Type B pancreatic cell (in vitro differentiated cells): ENCODE measurements at places on chromosomes 3 and 15.
A peak's percentile ranks its signal among the peaks of the same experiment; 100 is the strongest.

DNA sequence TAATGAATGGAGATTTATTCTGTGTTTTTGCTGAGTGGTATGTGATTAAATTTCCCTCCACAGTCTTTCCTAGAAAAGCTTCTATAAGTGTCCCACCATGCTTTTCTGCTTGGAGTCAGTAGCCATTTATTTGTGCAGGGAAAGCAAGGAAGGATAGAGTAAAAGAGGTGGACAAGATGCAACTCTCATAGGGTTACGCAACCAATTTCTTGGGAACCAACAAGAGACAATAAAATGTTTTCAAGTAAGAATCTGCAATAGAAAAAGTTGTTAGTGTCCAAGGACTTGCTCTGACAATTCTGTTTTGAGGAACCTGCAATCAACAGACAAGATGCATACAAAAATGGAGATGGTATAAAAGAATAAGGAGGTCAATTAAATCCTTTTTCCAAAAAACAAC lies 153.8 kb upstream of the MITF start:
- no peak for DNase-seq

GRCh38 chr3:172646439-172647015 lies 64.3 kb downstream of the NCEH1 start:
- no peak for DNase-seq

GRCh38 chr3:50633230-50633790 lies 16.4 kb downstream of the MAPKAPK3 start:
- DNase-seq, result no peak

DNA sequence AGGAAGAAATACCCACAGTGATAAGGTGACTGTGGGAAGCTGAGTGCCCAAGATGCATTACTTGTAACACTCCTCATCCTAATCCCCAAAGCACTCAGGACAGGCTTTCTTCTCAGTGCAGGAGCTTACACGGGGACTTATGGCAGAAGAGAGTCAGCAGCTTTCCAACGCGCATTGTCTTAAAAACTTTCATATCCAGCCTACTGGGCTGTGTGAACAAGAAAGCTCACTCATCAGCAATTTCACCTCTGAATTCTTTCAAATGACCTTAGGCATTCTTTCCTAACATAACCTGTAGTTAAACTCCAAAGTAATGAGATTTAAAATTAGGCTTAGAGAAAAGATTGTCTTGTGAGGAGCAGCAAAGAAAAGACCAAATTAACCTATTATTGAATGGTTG lies 132.3 kb downstream of the KCNAB1 start:
- DNase-seq, result no peak

GRCh38 chr3:79085171-79085570 lies 682.6 kb downstream of the ROBO1 start:
- DNase-seq, result no peak

- no peak for DNase-seq
Observed at GRCh38 chr15:51706291-51706690, 25.0 kb downstream of the SCG3 start.

- no peak for DNase-seq
Observed at GRCh38 chr15:75178171-75178937, 23.3 kb upstream of the C15orf39 start.

- DNase-seq, result no peak
Observed at GRCh38 chr3:44099566-44100297, 142.0 kb upstream of the TOPAZ1 start.

DNA sequence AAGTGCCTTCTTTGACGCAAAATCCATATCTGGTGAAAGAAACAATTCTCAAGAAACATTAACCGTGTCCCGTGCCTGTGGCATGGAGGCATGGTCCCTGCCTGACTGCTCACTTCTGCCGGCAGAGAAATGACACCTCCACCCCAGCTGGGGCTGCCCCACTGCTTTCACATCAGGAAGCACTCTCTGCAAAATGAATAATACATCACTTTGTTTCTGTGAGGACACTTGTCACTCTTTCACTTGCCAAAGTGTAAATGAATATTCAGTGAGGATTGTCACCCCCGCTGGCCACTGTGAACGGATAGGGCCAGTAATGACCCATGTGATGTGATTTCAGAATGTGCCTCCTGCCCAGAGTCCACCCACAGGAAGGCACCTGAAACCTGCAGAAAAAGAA lies 31.1 kb upstream of the SLC24A5 start:
- no peak for DNase-seq

DNA sequence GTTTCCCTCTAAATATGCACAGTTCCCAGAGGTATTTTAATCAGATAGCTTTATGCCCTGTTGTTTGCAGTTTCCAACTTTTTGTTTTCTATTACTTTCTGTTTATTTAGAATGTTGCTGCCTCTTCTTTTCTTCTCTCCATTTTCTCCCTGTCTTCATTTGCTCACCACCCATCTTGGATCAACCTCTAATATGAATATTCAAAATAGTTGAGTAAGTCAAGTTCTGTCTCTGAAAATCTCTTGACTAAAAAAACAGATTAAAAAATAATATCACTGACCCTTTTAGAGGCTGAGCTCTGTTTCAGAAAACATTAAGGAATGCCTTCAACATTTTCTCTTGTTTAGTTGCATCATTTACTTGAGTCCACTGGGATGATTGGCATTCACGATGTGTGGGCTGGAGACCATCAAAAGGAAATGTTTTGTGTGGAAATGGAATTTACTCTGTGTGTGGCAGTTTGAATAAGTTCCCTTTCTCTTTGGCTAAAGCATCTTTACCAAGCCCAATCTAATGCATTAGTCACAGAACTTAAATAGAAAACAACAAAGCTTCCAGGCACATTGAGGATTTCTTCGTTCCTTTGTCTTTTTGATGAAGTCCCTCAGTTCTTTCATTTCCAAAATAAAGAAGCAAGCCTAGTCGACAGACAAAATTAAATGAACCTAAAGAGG lies 633.9 kb upstream of the TGFBR2 start:
- DNase-seq, result no peak

DNA sequence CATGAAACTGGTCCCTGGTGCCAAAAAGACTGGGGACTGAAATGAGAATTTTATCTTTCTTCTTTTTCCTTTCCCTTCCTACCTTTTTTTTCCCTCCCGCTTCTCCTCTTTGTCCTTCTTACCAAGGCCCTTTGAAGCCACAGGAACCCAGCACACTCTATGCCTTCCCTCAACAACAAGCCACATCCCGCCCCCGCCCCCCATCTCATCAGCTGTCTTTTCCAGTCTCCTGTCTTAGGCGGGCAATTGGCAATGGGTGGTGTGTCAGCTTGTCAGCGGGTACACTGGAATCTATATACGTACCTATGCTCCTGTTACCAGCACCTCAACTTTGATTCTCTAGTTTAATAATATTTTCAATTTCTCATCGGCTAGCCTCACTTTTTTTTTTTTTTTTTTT lies 56.3 kb upstream of the CHD2 start:
- DNase-seq, result no peak

DNA sequence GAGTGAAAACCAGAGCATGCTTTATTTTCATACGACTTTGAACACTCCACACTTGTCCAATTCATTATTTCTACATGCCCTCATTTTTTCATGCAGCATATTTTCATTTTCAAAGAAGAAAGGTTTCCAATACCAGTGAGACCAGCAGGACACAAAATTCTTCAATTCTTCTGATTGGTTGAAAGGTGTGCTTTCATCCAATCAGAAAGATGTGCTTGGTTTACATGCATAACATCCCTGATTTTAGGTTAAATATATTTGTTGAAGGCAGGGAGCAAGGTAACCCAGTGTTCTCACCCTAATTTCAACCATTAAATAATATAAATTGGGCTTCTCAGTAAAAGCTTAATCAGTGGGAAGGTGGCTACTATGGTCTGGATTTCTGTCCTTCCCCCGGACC lies 47.5 kb upstream of the PPIB start:
- DNase-seq, result no peak

DNA sequence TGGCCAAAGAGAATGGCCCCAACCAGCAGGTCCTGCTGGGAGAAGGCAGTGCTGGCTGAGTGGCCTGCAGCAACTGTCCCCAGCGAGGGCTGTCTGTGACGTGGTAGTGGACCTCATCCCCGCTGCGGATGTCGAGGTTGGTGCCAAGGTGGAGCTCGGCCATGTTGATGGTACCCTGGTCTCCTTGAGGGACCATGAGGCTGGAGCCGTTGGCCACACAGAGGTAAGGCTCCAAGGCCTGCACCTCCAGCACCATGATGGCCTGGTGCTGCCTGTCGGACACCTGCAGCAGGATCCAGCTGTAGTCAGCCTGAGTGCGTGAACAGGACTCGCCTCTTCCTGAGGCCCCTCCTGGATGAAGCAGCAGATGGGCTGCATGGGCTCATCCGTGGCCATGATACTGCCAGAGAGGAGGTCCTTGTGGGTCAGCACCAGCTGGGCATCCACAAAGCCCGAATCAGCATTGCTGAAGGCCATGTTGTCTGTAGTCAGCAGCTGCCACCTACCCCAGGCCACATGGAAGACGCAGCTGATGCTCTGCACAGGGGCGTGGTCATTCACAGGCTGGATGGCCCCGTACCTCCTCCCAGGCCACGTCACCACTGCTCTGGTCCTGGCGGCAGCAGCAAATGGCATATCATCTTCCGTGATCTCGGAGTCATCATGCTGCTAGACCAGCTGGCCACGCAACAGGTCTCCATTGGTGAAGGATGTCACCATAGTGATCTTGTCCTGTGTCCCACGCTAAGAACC lies 167.5 kb downstream of the GOLGA6L4 start:
- DNase-seq, result peak; percentile 67

GRCh38 chr15:70783610-70784022 lies 20.3 kb upstream of the UACA start:
- no peak for DNase-seq

DNA sequence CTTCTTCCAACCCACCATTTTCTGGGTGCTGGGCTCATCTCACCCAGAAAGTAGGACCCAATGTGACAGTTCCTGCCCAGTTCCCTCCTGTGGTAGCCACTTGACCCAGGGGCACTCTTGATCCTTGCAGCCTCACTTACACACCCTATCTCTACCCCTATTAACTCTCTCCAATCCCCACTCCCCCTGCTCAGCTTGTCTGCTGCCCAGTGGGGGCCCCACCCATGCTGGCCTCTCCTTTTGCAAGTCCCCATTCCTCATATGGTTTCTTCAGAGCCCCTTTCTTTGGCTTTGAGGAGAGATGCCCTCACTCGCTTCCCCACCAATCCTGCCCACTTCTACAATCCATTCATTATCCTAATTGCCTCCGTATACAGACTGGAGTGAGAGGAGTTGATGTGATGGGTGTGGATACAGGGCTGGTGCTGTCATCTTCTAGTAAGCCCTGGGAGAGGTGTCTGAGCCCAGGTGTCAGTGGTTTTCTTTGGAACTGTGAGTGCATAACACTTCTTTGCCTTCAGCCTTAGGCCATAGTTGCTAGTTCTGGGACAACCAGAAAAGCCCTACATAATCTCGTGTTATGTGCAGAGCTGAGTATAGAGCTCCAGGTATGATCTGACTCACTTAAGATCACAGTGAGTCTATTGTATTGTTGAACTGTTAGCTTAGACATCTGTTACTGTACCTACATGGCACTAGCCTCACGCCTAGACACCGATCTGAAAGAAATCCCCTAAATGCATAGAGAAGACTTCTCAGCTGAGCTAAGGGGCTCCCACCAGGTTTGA lies 4.8 kb upstream of the CCR5 start:
- no peak for DNase-seq
